ENCODE measurements at places on chromosomes 6 and 20.

DNA sequence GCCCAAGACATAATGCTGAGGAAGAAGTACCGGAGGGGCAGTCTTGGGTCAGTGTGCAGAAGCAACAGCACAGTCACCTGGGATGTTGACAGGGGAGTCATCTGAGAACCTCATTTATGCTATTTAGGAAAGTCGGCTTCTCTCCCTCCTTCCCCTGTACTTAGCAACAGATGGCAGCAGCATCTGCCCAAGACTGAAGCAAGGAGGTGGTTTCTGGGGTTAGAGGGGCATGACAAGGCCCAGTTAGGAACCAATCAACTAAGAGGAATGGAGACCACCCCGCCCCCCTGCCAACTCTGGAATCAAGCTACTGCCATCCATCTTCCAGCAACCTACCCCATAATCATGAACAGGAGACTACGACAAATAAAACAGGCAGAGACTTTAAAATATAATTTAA lies 21.7 kb downstream of the RIPK1 start:
- DNase-seq = no peak

DNA sequence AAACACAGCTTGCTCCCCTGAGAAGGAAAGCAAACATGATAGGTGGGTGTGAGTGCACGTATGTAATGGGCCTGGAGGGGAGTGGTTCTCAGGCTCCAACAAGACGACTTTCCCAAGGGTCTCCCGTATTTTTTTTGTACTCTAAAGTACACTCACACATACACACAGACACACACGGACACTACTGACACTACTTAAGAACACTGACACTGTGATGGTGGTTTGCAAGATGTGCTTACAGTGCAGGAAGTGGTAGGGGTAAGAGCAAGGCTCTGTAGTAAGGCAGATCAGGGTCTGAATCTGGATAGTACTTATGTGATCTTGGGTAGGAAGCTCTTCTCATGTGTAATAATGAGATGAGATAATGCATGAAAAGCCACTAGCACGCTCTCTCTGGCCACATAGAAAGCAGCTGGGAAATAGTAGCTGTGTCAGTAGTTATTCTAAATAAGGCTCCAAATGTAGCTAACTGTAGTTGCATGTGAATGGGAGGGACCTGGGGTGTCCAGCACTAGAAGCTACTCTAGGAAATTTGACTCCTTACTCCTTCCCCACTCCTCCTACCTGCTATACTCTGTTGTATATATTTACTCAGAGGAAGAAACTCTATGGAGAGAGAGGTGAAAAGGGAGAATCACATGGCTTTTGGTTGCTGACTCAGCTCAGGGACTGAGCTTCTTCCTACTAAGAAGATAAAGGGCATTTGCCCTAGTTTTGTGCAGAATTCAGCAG lies 8.4 kb upstream of the ZBTB24 start:
- peak; percentile 60 for DNase-seq

DNA sequence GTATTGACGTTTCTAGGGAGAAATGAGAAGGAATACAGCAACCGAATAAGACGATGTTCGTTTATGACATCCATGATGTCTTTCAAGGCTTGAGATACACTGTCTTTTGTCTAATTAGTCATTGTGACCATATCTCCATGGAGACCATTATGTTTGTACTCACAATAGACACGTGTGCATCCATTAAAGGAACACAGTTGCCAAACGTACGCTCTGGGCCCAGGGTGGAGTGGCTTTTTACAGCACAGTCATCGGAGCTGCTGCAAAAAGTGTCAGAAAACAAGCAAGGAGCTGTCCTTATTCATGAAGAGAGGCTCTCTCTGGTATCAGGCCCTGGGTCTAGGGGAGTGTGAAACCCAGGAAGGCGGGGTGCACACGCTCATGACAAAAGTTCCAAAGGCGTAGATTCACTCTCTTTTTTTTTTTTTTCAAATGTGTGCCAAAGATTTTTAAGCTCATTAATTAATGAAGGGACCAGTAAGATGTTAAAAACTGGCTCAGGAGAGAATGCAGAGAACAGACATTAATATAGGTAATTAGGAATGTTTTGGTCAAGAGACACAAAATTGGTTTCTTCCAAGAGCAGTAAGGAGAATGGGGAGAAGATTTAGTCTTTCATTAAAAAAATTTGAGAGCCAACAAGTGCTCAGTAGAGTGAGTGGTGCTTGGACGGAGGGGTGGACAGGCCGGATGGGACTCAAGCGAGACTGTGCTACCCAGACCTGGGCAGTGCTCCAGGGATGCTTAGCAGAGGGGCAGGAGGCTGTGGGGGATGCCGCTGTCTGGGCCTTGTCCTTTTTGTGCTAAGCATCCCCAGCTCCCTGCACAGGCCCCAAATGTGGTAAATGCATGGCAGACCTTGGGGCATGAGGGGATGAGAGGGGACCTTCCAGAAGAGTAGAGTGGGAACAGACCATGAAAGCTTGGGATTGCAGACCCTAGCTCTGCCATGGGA lies 34.9 kb upstream of the GTSF1L start:
- DNase-seq = no peak

GRCh38 chr6:163983679-163984078 lies 569.2 kb downstream of the QKI start:
- no peak for DNase-seq

GRCh38 chr6:65776332-65776731 lies 69.3 kb upstream of the EYS start:
- no peak for DNase-seq

DNA sequence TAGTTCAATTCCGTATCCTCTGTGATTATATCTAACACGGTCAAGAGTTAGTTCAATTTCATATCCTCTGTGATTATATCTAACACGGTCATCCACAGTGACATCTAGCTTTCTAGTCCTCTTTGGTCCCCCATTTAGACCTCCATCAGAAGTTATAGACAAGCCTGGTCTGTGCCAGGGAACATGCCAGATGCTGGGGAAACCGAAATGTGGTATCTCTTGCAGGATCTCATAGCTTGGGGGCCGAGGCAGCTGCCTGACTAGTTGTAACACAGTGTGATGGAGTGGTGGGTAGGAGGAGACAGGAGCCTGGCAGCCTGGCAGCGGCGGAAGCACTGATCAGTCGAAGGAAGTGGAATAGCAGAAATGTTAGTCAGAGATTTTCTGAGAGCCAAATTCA lies 13.8 kb upstream of the SMOC2 start:
- no peak for DNase-seq

DNA sequence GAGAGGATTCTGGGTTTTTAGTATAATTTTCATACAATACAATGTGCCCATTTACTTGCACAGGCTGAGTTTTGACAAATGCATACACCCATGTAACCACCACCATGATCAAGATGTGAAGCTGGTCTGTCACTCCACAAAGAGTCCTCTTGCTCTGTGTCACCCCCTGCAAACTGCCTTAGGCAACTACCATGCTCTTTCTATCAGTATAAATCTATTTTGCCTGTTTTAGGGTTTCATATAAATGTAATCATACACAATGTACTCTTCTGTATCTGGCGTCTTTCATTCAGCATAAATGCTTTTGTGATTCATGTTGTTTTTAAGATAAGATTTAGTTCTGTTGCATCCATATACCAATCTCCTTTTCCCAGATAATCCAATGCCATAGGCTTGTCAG lies 181.9 kb upstream of the KCNG1 start:
- DNase-seq = no peak

GRCh38 chr20:37261714-37262113 lies at the start of gene GHRH:
TSS of gene GHRH (minus strand) at chr20:37261814. CDS start at chr20:37256889, 4,925 bp downstream.
- DNase-seq = no peak

GRCh38 chr6:137977206-137977605 lies 110.1 kb downstream of the TNFAIP3 start:
- no peak for DNase-seq

- no peak for DNase-seq
These were observed 99.3 kb downstream of the B3GAT2 start for GRCh38 chr6:70857387-70858077.

GRCh38 chr6:166926748-166927147 lies 29.6 kb downstream of the RNASET2 start:
- no peak for DNase-seq

- no peak for DNase-seq
These were observed 104.5 kb downstream of the IBTK start for GRCh38 chr6:82143041-82143481.

DNA sequence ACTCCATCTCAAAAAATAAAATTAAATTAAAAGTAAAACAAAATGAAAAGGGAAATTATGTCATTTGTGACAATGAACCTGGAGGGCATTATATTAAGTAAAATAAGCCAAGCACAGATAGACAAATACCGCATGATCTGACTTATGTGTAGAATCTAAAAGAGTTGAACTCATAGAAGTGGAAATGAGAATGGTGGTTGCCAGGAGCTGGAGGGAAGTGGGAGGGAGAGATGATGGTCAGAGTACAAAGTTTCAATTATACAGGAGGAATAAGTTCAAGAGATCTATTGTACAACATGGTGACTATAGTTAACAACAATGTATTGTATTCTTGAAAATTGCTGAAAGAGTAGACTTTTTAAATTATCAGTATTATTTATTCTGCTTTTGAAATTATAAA lies 183.4 kb downstream of the ID4 start:
- DNase-seq = no peak
